ENCODE measurements at places on chromosomes 11 and 22.

DNA sequence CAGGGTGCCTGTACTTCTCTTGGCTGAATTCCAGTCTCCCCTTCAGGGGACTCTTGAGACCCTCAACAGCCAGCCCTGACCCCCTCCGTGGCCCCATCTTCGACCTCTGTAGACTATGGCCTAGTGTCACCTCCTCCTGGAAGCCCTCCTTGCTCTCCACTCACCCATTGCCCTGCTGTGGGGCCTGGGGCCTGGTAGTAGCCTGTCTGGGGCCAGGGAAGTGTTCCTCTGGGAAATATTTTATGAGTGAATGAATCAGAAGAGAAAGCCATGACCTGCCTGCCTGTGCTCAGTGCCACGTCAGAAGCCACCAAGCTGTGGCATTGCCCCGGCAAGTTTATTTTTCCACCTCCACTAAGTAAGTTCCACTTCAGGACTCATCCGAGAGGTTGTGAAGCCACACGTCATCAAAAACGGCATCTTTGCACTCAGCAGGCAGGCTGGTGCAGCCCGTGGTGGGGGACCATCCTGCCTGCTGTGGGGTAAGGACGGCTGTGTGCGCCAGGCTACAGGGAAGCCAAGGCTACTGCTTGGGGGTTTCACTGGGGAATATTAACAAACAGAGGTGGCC, 59.6 kb upstream of the PPARA start:
- no peak for DNase-seq

- DNase-seq: no peak
These were observed 916 bp downstream of the GNG3 start for GRCh38 chr11:62708392-62708791.

GRCh38 chr11:119692540-119692820, 36.5 kb downstream of the NECTIN1 start:
- DNase-seq: no peak

GRCh38 chr11:60431251-60431650, 1.9 kb downstream of the MS4A5 start:
- no peak for DNase-seq

DNA sequence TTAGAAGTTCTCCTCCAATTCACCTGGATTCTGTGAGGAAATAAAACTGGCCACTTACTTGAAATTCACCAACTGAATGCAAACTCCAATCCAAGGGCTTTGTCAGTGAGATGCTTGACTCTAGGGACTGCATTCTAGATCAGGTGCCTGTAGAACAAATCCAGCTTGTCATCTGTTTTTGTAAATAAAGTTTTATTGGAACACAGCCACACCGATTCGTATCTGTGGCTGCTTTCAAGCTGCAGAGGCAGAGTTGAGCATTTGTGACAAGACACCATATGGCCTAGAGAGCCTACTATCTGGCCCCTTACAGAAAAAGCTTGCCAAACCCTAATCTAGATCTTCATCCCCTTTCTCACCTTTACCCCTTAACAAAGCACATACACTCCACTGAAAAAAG, 82.3 kb downstream of the BTBD10 start:
- DNase-seq: no peak

DNA sequence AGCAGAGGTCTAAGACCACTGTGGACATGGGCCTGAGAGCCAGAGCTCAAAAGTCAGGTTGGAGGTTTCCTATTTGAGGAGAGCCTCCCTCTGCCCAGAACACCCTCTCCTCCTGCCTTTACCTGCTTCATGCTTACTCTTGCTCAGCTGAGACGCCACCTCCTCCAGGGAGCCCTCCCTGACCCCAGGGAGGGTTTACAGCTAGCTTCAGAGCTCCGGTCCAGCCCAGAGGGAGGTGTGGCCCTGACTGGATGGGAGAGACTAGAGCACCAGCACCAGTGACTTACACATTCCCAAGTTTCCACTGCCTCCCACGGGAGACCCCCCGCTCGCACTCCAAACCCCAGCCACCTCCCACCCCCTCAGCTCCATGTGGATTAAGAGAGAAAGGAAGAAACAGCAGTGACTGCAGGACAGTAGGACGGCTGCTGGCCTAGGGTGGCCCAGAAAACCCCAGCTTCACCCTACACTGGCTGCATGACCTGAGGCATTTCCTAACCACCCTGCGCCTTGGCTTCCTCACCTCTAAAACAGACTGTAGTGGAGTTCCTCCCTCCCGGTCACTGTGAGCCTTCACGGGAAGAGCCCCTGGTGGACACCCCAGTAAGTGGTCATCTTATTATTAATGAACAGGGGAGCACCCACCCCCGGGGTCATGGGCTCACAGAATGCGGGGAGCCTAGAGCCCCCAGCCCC, 24.5 kb upstream of the PDGFB start:
- no peak for DNase-seq

DNA sequence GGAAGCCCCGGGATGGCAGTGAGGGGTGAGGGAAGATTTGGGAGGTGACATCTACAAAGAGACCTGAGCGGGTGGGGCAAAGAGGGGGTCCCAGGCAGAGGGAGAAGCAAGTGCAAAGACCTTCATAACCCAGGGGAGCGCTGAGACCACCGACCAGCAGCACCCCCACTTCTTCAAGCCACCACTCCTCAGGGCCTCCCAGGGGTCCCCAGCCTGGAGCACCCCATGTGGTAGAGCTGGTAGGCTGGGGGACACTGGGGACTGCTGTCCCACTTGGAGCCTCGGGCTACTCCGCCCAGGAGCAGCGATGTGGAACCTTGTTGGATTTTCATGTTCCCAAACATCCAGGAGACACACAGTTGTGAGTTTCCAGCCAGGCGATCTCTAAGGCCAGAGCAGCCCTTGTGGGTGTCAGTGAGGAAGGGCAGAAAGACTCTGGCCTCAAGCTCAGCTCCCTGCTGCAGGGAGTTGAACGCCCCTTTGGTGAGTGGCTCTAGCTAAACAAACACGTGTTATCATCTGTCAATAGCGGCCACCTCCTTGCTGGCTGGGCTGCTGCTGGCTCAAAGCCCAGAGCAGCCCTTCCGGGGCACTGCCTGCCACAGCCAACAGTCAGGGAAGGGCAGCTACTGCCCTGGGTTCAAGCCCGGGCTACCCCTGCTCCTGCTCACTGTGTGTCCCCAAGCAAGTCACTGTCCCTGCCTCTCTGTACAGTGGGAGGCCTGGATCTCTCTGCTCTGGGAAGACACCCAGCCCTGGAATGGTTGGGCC, 25.7 kb upstream of the CHKA start:
- peak; percentile 18 for DNase-seq

DNA sequence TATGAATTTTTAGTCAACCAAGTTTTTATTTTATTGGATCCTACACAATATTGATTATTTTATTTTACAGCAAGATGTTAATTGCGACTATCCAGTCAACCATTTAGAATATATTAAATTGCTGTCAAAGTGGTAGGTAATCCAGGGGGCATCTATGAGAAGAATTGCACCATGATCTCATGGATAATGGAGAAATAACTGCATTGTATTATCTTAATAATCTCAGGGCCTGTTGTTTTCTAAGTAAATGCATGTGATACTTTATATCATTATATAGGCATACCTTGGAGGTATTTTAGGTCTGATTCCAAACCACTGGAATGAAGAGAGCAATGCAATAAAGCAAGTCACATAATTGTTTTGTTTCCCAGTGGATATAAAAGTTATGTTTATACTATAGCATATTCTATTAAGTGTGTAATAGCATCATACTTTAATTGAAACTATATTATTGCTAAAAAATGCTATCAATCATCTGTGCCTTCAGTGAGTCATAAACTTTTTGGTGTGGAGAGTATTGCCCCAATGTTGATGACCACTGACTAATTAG, 595.4 kb upstream of the CHORDC1 start:
- no peak for DNase-seq

DNA sequence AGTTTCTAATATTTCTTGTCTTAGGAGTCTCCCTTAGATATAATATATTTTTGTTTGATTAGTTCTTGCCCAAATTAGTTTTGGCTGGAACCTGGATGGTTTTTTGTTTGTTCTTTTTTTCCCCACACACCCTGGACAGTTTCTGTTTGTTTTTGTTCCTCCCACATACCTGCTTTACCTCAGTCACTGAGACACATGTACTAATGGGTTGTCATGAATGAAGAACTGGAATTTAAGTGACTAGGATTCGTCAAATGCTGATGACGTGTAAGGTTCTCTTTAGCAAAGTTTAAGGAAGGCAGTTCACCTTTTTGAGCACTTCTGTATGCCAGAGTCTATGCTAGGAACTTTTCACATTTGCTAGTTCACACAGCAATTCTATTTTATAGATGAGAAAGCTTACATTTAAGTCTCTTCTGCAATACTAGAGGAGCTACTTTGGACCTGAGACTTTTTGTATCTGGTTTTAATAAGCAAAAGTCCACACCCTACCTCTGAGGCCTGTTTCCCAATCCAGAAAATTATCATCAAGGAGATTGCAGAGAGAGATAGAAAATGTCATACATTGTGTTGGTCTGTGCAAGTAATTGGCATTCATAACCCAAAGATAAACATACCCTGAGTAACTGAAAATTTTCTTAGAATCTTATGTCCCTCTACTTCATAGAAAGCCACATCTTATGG, 86.7 kb upstream of the RAB1B start:
- DNase-seq: no peak
